Chondrocyte (in vitro differentiated cells): ENCODE measurements at places on chromosomes 4 and X. TPM values are rescaled to one million over a fixed set of nuclear protein-coding genes. Genes with fewer than 3 reads are reported as not detected.

Gene REPS2
- total RNA-seq: 2.0 to 2.4 TPM (median 2.2 TPM) in 3 replicates

Gene PAGE5
- not detected in 3 replicates for total RNA-seq

Gene PPM1K
- total RNA-seq: 16.0 to 18.8 TPM (median 17.0 TPM) in 3 replicates

Gene ANK2
- total RNA-seq: 51.0 to 78.3 TPM (median 71.2 TPM) in 3 replicates

Gene TENM3
- 87.0 to 135 TPM (median 87.6 TPM) in 3 replicates for total RNA-seq

Gene CFAP99
- not detected in 3 replicates for total RNA-seq

Gene GPR82
- total RNA-seq: not detected in 3 replicates

Gene LAMP2
- 155 to 171 TPM (median 157 TPM) in 3 replicates for total RNA-seq

Gene LDOC1
- total RNA-seq: 28.6 to 33.8 TPM (median 30.9 TPM) in 3 replicates

Gene SETD7
- 56.0 to 63.6 TPM (median 56.3 TPM) in 3 replicates for total RNA-seq

Gene OTC
- not detected in 3 replicates for total RNA-seq

Gene RAB9B
- total RNA-seq: 2.6 to 4.1 TPM (median 2.7 TPM) in 3 replicates

Gene SERTM2
- not detected in 3 replicates for total RNA-seq

Gene NHS
- 11.5 to 14.9 TPM (median 12.8 TPM) in 3 replicates for total RNA-seq

Gene HPRT1
- 17.3 to 22.4 TPM (median 17.4 TPM) in 3 replicates for total RNA-seq

Gene UCHL1
- 771 to 856 TPM (median 807 TPM) in 3 replicates for total RNA-seq

Gene CLDN22
- not detected in 3 replicates for total RNA-seq

Gene CXCL6
- total RNA-seq: not detected in 3 replicates

Gene GLUD2
- total RNA-seq: 0.42 to 0.75 TPM (median 0.46 TPM) in 3 replicates

Gene HTR2C
- total RNA-seq: not detected in 3 replicates

Gene L1CAM
- total RNA-seq: 2.2 to 2.9 TPM (median 2.5 TPM) in 3 replicates

Gene UGT2A1
- total RNA-seq: not detected in 3 replicates

Gene ETDB
- total RNA-seq: not detected in 3 replicates

Gene ANTXR2
- 19.0 to 32.1 TPM (median 27.0 TPM) in 3 replicates for total RNA-seq

Gene MAGEB17
- not detected in 3 replicates for total RNA-seq

Gene NDUFC1
- total RNA-seq: 37.5 to 50.2 TPM (median 43.0 TPM) in 3 replicates

Gene NIPAL1
- 0.32 to 0.59 TPM (median 0.48 TPM) in 3 replicates for total RNA-seq

Gene SULT1B1
- total RNA-seq: 0.15 to 0.52 TPM (median 0.51 TPM) in 3 replicates

Gene JCHAIN
- total RNA-seq: not detected in 3 replicates

Gene CXCL13
- total RNA-seq: not detected in 3 replicates

Gene UNC5C
- total RNA-seq: 4.7 to 15.5 TPM (median 15.4 TPM) in 3 replicates

Gene NEXMIF
- total RNA-seq: 0.15 to 0.26 TPM in 2 of 3 replicates, not detected in the other

Gene H2BW2
- 0.59 TPM in 1 of 3 replicates, not detected in the others for total RNA-seq

Gene KIF4A
- total RNA-seq: 4.5 to 5.9 TPM (median 5.3 TPM) in 3 replicates

Gene GPR34
- not detected in 3 replicates for total RNA-seq

Gene SLC49A3
- 0.85 to 1.3 TPM (median 0.89 TPM) in 3 replicates for total RNA-seq

Gene KLHL34
- not detected in 3 replicates for total RNA-seq

Gene BMPR1B
- 5.6 to 19.4 TPM (median 7.8 TPM) in 3 replicates for total RNA-seq

Gene MAGEA10
- not detected in 3 replicates for total RNA-seq

Gene TEX13A
- not detected in 3 replicates for total RNA-seq

Gene C4orf17
- total RNA-seq: not detected in 3 replicates

Gene SLC10A4
- total RNA-seq: 0.18 TPM in 1 of 3 replicates, not detected in the others

Gene SHISA3
- 4.8 TPM in 1 of 3 replicates, not detected in the others for total RNA-seq

Gene PLK4
- 3.1 to 6.8 TPM (median 3.1 TPM) in 3 replicates for total RNA-seq

Gene SYN1
- total RNA-seq: 2.6 to 5.9 TPM (median 3.7 TPM) in 3 replicates

Gene BEND4
- total RNA-seq: not detected in 3 replicates

Gene AKAP17A
- total RNA-seq: 33.2 to 38.0 TPM (median 34.3 TPM) in 3 replicates
